ENCODE measurements at places on chromosomes 11 and 22.

DNA sequence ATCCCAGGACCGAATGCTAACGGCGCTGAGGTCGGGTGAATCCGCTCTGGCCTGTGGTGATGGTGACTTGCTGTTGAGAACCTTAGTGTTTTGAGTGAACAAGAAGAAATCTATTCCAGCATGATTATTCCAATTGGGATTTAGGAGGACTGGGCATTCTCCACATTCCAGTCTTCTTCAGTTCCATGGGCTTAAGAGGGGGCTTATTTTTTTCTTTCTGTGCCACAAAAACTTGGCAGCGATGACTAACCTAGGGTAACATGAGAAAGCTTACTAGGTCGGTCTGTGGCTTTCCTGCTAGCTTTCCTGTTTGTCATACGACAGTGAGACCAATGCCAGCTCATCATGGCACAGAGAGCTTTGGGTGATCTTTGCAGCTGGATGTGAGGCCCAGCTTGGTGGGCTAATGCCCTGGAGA, 62.9 kb upstream of the ATXN10 start:
- DNase-seq = no peak

DNA sequence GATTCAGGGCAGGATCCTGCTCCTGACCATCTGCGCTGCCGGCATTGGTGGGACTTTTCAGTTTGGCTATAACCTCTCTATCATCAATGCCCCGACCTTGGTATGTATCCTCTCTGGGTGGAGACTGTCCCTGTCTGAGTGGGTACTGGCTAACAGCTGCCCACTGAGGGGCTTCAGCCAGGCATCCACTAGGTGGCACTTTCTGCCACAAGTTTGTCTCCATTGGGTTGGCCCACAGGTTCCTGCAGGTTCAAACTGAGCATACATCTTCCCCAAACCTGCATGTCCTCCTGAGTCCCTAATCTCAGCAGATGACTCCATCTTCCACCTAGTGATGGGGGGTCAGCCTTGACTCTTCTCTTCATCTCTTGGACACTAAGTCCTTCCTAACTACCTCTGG, 4.4 kb downstream of the SLC2A11 start:
- DNase-seq = peak; percentile 13

DNA sequence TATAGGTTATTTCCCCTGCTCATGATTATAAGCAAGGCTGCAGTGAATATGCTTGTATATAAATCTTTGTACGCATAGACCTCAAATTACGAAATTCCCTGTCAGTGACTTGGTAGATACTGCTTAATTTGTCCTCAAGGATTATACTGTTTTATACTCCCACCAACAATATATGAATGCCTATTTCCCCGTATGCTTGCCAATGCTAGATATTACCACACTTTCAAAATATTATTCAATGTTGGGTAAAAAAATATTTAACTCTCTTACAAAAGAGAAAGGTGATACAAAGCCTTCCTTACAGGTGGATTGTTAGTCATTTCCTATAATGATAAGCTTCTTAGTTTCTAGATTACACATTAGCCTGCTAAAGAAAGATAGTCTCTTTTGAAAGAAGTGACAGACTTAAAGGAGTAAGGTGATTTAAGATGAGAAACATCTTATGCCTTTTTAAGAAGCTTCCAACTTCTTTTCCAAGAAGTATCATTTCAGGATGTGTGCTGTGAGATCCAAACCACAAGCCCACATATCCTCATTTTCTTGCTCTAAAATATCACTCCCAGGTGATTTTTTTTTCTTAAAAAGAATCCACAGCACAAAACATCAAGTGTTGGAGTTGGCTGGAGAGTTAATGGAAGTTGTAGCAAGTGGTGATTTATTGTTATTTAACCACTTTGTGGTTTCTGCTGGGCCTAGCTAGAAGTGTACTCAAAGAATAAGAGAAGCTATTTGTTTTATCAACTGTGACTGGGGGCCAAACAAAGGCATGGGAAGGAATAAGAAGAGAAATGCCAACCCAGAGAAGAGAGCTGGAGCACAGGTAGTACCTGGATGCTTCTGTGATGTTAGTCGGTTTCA, 59.2 kb downstream of the BARX2 start:
- no peak for DNase-seq

DNA sequence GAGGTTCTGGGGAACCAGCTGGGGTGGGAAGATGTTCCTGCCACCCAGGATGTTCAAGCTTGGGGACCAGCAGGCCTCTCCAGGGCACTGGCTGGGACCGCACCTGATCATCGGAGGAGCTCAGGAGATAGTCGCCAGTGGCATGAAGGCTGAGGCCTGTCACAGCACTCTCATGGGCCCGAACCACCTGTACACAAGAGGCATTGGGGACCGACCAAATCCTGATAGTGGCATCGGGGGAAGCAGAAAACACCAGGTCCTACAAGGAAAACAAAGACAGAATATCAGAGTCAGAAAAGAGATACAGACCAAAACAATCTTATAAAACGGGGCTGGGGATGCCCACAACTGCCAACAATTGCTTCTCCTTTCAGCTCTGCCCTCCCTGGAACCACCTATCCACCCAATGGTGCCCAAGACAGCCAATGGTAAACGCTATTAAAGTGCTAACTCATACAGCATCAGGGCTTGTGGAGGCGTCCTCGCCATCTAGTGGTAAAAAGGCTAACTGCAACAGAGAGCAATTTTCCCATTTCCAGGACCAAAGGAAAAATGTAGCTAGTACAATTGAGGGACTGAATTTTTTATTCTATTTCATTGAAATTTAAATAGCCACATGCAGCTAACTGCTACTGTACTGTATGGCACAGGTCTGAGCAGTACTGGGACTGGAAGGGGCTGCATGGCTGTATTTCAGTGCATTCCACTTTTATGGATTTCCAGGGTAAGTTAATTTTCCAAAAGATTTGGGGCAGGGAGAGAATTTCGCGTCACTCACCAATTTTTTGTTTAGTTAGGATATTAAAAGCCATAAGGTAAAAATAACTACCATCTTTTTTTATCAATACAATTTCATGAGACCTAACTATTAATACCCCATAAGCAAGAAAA, 7.1 kb downstream of the PRPF19 start:
- no peak for DNase-seq

GRCh38 chr11:57476757-57477506, 16.6 kb downstream of the RTN4RL2 start:
- DNase-seq = no peak

DNA sequence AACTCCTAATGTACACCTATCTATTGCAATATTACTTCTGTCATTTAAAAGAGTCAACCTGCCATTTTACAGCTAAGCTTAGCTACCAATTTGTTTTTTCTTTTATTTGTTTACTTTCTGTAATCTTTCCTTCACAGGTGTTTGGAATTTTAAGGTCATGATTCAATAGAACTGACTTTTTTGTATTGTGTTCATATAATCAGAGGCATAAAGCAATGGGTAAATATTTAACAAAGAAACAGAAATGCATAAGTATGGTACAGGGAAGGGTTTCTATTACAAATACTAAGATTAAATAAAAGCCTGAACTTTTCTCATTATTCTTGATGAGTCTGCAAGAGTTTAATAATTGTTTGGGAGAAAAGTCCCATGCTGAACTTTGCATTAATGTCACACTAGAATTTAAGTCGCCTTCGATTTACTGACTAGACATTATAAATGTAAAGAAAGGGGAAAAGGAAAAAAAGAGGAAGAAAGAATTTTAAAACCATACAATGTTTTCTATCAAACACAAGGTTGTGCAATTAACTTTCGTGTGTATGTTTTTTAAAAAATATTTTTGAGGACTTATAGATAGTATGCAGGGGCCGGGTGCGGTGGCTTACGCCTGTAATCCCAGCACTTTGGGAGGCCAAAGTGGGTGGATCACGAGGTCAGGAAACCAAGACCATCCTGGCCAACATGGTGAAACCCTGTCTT, 35.0 kb upstream of the HIPK3 start:
- DNase-seq = no peak

GRCh38 chr22:44878483-44879300, 126.3 kb downstream of the ARHGAP8 start:
- DNase-seq = no peak

- DNase-seq = no peak
These were observed 53.5 kb downstream of the PPFIBP2 start for GRCh38 chr11:7567311-7567710.

GRCh38 chr22:50425179-50425916, 49.5 kb downstream of the SBF1 start:
- DNase-seq = no peak

DNA sequence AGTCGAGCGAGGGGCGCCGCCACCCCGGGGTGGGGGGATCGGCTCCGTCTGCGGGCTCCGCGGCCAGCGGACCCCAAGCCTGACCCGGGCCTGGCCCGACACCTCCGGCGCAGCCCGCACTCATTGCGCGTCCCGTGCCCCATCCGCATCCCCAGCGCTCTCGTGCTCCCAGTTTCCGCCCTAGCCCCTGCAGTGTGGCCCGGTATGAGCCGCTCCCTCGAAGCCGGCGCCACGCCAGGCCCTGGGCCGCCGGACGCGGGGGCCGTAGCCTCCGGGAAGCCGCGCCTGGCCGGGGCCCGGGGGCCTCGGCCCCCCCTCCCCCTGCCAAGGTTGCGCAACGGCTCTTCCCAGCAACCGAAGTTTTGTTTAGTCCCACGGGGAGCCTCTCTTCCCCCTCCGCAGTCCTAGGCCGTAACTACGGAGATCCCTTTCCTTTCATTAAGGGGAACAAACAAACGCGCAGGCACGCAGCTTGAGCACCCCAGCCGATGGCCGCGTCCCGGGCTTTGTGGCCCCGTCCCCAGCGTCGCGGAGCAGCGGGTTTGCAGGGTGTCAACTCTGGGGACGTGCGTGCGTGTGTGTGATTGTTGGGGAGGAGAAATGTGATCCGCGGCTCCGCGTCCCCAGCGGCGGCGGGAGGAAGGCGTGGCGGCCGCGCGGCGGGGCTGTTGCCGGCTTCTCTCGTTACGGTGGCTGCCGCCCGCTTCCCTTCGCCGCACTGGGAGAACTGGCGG, 883 bp downstream of the HIPK3 start:
- peak; percentile 95 for DNase-seq

- no peak for DNase-seq
These were observed 38.9 kb downstream of the MS4A2 start for GRCh38 chr11:60127311-60127811.

- no peak for DNase-seq
These were observed 2164.8 kb downstream of the LRRC4C start for GRCh38 chr11:39294648-39295047.

- DNase-seq = no peak
These were observed 186.9 kb upstream of the NAV2 start for GRCh38 chr11:19525714-19526113.

- no peak for DNase-seq
These were observed 42.1 kb upstream of the GNB1L start for GRCh38 chr22:19896665-19897355.

DNA sequence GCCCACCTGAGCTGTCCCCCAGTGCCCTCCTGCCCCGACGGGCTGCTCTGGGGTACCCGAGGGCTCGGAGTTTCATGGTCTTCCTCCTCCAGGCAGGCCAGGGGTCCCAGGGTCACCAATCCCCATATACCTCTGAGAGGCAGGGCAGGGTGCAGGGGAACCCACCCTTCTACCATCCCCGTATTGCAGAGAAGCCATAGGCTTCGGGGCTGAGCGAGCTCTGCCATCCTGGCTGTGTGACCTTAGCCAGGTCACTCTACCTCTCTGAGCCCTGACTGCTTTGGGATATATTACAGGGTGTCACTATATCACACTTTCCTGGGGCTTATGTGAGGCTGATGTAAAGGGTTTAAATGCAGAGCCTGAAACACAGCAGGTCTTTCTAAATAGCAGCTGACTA, 57.4 kb downstream of the NAT10 start:
- no peak for DNase-seq

GRCh38 chr22:44342347-44342956, 29.7 kb upstream of the SHISAL1 start:
- no peak for DNase-seq

GRCh38 chr11:96215826-96216225, 127.2 kb downstream of the MAML2 start:
- DNase-seq = no peak

- no peak for DNase-seq
These were observed 77.2 kb upstream of the PPARA start for GRCh38 chr22:46072981-46073682.

- no peak for DNase-seq
These were observed 29.4 kb upstream of the RRAS2 start for GRCh38 chr11:14388352-14388751.

DNA sequence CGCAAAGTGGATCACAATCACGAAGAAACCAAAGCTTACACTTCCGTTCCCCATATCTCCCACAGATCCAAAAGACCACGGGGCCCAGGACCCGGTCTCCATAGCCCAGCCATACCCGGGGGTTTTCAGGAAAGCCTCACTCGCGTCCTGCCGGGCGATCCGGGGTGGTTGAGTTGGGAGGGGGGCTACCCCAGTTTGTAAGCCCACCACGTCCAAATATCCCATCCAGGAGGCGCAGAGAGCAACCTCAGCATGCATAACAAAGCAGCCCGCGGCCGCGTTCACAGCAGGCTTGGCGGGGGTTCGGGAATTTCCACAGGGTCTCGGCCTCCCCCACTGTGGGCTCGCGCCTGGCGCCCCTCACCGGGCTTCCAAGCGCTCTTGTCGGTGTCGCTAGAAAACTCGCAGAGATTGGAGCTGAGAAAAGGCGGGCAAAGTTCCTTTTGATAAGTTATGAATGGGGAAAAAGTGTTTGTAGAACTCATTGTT, 9.5 kb downstream of the SDF2L1 start:
- no peak for DNase-seq

Measured in NCI-H526 treated with DMSO at 0.1 percent for 48 hours (cell line).